ENCODE measurements at places on chromosomes 4 and X.

- DNase-seq = peak; percentile 40
Observed at GRCh38 chr4:137032222-137032621, 500.1 kb downstream of the PCDH18 start.

DNA sequence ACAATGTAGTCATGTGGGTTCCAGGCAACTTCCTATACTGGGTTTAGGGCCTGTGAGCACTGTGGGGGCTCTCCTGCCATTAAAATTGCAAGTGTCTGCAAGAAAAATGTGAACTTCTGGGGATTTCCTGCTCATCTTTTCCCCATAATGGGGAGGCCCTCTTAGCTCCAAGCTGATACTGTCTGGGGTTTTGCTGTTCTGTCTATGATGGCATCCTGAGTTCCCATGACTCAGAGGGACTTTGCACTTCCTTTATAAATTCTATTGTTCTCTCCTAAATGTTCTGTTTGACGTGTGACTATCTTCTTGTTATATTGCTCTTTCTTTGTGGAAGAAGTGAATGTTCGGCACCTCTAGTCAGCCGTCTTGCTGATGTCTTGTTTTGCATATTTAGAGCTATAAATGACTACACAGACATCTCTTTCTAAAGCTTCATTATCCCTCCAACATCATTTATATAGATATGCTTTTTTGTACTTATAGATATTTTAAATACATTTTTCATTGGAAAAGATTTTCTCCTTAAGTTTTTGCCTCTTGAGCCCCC lies 465.8 kb downstream of the NAF1 start:
- no peak for DNase-seq

- DNase-seq = no peak
Observed at GRCh38 chr4:186486172-186486571, 69.2 kb downstream of the MTNR1A start.

- DNase-seq = no peak
Observed at GRCh38 chr4:140315438-140315837, 58.0 kb upstream of the SCOC start.
